ENCODE measurements at places on chromosomes 2 and 18. TPM values are rescaled to one million over a fixed set of nuclear protein-coding genes. Genes with fewer than 3 reads are reported as not detected.

DNA sequence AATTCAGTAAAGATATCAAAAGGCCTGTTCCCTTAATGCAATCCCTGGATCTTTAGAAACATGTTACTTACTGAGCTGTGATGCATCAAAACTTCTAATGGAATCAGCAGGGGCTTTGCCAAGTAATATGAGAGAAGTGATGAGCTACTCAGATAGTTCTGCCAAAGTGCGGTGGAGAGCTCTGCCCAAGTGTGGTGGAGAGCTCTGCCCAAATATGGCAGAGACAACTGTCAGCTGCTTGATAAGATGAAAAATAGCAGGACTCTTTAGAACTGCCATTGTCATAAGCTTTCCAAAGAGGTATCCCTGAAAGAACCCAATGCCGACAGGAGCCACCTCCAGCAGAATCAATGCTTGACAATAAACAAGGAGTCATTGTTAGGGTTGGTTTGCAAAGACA is 167.9 kb upstream of the SLC39A10 start:
- no peak overlapping the region for H3K27ac ChIP-seq
- H3K27me3 ChIP-seq = no peaks in the 10 kb centered on the region
- H3K4me3 ChIP-seq = no peak overlapping the region
- H3K36me3 ChIP-seq = no peaks in the 10 kb centered on the region

- H3K36me3 ChIP-seq = no peaks in the 10 kb centered on the region
- H3K4me3 ChIP-seq = no peak overlapping the region
- H3K4me1 ChIP-seq = no peaks in the 10 kb centered on the region
Observed at GRCh38 chr2:174518395-174518794, 31.6 kb upstream of the GPR155 start.

DNA sequence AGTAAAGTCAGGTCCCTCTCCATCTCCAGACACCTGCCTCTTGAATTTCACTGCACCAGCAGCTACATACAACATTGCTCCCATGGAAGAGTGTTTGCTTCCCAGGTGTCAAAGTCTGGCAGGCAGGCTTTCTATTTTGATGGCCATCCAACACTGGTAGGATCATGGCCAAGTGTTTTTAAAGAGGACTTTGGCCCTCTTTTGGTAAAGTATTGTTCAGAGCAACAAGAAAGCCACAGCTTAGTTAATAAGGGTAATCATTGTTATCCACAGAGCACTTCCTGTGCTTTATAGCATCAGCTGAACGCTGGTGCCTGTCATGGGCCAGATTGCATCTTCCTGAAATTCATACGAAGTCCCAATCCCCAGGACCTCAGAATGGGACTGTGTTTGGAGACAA is 133.2 kb downstream of the NCK2 start:
- no peak overlapping the region for H3K4me3 ChIP-seq
- no peak for DNase-seq
- no peaks in the 10 kb centered on the region for H3K36me3 ChIP-seq
- H3K27me3 ChIP-seq = no peaks in the 10 kb centered on the region
- H3K4me1 ChIP-seq = peaks cover 30% of the 10 kb centered on the region

DNA sequence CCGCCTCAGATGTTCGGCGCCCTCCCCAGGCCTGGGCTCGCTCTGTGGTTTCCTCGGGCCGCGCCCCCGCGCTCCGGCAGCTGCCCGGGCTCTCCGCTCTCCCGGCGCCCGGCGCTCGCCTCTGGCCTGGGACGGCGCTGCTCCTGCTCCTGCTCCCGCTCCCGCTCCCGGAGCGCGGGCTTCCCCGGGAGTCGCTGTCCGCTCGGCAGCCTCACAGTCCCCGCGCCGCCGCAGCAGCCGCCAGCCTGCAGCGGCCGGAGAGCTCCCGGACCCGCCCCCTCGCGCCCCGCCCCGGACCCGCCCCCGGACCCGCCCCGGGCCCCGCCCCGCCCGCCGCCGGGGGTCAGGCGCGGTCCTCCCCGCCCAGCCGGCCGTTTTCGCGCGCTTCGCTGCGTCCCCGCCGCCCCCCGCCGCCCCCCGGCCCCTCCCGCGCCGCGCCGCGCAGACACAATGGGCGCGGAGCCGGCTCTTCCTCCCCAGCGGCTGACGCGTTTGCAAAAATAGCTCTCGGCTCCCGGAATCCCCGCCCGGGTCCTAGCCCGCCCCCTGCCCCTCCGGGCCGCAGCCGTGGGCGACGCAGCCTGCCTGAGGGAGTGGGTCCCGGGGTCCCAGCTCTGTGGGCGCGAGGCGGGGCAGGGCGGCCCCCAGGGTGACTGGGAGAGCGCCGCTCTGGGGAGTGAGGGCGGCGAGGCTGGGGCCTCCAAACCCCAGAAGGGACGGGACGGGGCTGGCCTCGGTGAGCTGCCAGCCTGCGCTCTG is at the start of gene ARL4C:
TSS of gene ARL4C (minus strand) at position 247 of the 759 bp plus-strand sequence. CDS start 495 bp downstream, outside the sequence.
- H3K4me3 ChIP-seq = peak within 1 kb of the TSS; percentile 62
- peak within 1 kb of the TSS; percentile 87 for H3K27ac ChIP-seq
- peak; percentile 66 for DNase-seq
- H3K4me1 ChIP-seq = peaks cover 15% of the 10 kb centered on the region

DNA sequence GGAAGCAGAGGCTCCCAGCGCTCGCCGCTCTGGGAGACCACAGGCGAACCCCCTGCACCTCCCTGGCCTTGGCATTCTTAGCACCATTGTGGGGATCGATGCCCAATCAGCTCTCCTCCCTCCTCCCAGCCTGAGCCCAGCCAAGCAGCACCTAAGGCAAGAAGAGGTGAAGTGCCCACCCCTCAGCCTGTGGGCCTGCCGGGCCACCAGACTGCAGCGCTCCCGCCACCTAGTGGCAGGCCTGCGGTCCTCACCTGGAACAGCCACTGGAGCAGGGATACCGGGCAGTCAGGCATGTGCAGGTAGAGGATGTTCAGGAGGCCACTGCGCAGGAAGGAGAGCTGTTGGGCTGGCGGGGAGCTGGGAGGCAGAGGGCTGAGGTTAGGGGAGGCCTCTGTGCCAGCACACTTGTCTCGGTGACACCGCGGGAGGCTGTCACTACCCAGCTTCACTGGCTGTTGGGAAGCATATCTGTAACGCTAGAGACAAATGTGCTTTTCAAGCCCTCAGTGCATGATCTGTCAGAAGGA is 35.2 kb downstream of the FAM178B start:
- no peak overlapping the region for H3K4me3 ChIP-seq
- H3K27ac ChIP-seq = peak overlapping the region; percentile 47
- H3K27me3 ChIP-seq = no peaks in the 10 kb centered on the region
- peak; percentile 77 for DNase-seq
- no peaks in the 10 kb centered on the region for H3K36me3 ChIP-seq
- H3K4me1 ChIP-seq = peaks cover 33% of the 10 kb centered on the region

FSIP2 gene
- total RNA-seq = 9.2 TPM

MARS2 gene
- total RNA-seq = 10.5 TPM
